ENCODE measurements at places on chromosomes 12 and 14.

- no peak for DNase-seq
Measured at GRCh38 chr12:75759842-75760572, 248.6 kb upstream of the KRR1 start.

GRCh38 chr14:70525691-70526090 is 9.1 kb downstream of the ADAM20 start:
- DNase-seq, result no peak

GRCh38 chr14:61561657-61562276 is 133.5 kb upstream of the HIF1A start:
- DNase-seq, result no peak

- DNase-seq, result no peak
Measured at GRCh38 chr12:123384318-123384993, 524 bp downstream of the KMT5A start.

- DNase-seq, result no peak
Measured at GRCh38 chr14:64714432-64715025, 10.3 kb downstream of the PLEKHG3 start.

DNA sequence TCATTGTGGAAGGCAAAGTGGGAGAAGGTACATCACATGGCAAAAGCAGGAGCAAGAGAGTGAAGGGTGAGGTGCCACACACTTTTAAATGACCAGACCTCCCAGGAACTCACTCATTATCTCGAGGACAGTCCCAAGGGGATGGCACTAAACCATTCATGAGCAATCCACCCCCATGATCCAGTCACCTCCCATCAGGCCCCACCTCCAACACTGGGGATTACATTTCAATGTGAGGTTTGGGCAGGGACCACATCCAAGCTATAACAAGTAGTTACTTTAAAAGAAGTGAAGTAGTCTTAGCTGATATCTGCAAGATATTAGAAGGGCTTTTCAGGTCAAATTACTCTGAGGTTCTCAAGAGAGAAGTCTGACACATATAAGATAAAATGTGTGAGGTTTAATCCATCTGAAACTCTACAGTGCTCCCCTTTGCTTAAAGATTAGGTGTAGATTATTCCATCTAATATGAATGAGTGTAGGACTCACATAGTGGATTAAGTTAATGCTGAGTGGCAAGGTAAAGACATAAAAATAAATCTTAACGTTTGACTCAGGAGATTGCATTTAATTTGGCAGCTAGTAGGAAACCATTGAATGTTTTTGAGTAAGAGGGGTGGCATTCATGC is 130.8 kb downstream of the TMX1 start:
- no peak for DNase-seq

- DNase-seq, result no peak
Measured at GRCh38 chr12:2835691-2836403, 1.0 kb upstream of the NRIP2 start.

- DNase-seq, result no peak
Measured at GRCh38 chr14:61280526-61281185, 482 bp downstream of the TMEM30B start.

DNA sequence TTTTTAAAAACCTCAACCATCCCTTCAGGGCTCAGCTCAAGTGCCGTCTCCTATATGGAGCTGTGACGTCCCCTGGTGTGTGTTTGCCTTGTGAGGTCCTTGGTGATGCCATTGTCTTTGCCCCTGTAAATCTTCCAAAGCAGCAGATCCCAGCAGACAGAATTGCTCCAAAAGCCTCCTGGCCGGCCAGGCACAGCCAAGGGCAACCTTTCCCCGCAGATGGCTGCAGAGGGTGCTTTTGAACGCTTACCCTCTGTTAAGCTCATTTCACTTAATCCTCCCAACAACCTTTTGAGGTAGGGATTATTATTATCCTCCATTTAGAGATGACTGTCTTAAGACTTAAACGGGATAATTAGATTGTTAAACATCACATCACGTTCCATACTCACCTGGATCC is 51.4 kb downstream of the RFX4 start:
- no peak for DNase-seq

DNA sequence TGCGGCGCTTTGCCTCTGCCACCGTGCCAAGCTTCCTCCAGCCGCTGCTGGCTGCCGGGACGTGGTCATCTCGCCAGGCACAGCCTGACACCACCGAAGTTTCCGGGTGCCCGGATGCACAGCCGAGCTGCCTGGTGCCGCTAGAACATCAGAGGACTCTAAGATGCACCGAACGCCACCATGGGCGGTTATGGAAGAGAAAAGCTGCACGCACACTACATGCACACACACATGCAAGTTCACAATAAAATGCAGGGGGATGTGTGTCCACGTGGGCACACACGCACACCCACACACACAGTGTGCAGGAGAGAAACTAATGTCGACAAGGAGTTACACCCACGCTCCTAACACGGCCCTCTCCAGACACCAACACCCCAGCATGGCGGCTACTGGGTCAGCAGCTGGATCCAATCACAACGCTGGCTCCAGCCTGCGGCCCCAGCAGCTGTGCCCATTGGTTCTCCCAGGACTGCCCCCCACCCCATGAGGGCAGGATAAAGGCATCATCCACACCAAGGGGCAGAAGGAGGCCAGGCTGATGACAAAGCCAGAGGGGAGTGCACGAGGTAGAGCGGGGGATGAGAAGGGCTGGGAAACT is 82.7 kb downstream of the BCL11B start:
- DNase-seq, result no peak

GRCh38 chr12:83958997-83959396 is 953.6 kb downstream of the SLC6A15 start:
- no peak for DNase-seq

GRCh38 chr14:78967111-78967809 is 797.1 kb downstream of the NRXN3 start:
- no peak for DNase-seq

DNA sequence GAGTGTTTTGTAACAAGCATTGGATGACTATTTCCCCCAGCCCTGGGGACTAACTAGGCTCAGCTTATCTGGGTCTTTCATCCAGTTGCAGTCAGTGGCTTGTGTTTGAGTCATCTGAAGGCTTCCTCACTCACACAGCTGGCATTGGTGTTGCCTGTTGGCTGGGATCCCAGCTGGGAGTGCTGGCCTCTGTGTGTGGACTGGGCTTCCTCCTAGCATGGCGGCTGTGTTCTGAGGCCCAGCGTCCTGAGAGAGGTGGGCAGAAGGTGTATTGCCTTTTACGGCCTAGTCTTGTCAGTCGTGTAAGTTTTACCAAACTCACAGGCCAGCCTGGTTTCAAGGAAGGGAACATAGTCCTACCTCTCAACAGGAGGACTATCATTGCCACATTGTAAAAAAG is 28.3 kb upstream of the PPP2R5C start:
- no peak for DNase-seq

DNA sequence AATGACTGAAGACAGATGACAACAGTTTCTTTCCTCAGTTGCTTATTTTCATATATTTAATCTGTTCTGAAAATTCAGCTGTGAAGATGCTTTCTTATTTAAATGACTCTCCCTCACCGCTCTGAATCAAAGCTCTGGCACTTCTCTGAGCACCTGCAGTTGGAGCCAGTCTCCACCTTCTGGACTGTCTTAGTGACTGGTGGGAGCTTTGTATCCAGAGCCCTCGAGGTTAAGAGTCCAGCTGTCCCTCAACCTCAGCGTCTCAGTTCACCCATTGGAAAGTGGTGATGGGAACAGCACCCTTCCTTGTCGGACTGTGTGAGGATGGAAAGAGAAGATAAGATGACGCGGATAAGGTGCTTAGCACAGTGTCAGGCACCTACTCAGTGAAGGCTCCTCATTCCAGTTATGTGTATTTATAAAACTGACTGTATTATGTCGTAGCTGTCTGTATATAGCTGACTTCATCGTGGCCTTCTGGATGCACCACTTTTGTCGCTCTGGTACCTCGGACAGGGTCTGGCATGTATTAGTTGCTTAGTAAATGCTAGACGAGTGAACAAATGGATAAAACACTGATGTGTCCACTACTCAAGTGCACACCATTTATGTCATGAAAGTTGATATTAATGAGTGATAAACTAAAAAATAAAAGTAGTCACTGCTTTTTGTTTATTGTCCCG is 34.5 kb downstream of the ELK3 start:
- no peak for DNase-seq

DNA sequence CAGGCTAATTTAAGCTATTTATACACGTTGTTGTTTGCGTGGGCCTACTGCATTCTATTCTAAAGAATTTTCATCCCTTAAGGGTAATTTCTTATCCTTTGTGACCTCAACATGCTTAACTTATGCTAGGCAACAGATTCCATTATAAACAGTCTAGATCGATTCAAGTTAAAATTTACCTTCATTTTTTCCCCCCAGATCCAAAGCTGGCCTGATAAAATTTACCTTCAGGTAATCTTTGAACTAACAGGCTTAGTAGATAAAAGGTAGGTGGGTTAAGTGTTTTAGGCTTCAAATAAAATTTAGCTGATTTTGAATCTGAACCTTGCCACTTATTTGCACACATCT is 389 bp upstream of the CCNB1IP1 start:
- DNase-seq, result no peak

- no peak for DNase-seq
Measured at GRCh38 chr12:2413999-2414792, 361.4 kb downstream of the CACNA1C start.

DNA sequence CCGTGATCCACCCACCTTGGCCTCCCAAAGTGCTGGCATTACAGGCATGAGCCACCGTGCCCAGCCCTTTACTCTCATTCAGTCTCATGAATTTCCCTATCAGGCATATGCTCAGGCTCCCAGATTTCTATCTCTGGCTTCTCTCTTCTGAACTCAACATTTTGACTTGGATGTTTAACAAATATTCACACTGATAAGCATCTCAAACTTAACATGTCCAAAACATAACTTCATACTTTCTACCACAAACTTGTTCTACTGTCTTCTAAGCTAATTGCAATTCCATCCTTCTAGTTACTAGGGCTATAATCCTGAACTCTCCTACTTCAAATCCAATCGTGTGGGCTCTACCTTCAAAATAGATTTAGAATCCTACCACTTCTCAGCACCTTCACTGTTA is 73.9 kb upstream of the PAWR start:
- DNase-seq, result no peak

DNA sequence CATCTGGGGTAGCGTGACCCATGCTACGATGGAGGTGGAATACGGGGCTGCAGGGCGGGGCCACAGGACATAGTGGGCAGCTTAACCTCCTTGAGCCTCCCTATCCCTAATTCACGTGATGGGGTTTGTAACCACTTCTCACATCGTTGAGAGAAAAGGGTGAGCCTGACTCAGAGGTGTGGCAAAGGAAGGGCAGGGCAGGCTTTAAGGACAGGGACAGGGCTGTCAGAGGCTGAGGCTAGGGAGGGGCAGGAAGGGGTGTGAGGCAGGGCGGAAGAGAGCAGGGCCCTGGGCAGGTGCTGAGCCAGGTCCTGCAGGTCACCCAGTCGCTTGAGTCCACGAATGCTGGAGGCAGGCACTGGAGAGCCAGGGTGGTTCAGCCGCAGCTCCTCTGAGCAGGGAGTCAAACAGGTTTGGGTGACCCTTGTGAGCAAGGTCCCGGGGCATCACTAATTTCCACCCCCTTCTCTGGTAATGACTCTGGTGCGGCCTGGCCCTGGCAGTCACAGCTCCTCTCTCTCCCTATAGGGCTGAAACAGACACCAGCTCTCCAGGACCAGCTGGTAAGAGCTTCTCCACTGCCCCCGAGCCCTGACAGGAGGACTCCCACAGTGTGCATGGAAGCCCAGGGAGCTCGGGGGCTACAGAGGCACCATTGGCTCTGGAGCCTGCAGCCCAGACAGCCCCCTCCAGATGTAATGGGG is 7.5 kb upstream of the AQP2 start:
- DNase-seq, result no peak
